NCI-H1417 treated with DMSO at 0.1 percent for 48 hours (cell line): ENCODE measurements at places on chromosomes 3 and 15.

DNA sequence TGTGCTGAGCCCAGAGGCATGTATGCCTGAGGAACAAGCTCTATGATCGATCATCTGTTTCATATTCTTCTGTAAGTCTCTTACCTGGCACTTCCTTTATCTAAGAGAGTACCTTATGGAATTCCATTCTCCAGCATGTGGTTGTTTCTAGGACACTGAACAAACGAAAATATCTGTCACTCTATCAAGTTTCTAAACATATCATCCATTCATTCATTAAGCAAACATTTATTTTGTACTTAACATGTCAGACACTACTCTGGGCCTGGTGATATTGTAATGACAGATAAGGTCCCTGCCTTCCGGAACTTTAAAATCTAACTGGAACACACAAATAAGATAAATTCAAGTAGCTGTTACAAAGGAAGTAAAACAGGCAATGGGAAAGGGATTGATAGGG is 477.1 kb downstream of the IGSF11 start:
- DNase-seq, result no peak

DNA sequence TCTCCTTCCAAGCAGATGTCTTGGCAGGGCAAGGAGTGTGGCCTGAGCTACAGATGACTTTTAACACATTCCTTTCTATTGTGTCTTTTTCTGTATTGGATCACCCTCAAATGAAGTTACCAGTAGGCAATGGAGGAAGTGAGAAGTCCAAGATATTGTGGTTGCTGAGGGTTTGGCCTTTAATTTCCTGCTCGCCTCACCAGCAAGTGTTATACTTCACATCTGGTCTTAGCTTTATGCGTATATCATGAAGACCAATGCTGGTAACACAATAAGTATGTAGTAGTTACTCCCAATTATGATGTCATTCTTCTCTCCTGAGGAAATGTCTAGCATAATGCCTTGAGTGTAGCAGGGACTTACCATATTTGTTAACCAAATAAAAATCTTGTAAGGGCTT is 179.9 kb downstream of the ZIC1 start:
- no peak for DNase-seq

- DNase-seq, result no peak
These were observed 187.2 kb downstream of the SHQ1 start for GRCh38 chr3:72661115-72661457.

DNA sequence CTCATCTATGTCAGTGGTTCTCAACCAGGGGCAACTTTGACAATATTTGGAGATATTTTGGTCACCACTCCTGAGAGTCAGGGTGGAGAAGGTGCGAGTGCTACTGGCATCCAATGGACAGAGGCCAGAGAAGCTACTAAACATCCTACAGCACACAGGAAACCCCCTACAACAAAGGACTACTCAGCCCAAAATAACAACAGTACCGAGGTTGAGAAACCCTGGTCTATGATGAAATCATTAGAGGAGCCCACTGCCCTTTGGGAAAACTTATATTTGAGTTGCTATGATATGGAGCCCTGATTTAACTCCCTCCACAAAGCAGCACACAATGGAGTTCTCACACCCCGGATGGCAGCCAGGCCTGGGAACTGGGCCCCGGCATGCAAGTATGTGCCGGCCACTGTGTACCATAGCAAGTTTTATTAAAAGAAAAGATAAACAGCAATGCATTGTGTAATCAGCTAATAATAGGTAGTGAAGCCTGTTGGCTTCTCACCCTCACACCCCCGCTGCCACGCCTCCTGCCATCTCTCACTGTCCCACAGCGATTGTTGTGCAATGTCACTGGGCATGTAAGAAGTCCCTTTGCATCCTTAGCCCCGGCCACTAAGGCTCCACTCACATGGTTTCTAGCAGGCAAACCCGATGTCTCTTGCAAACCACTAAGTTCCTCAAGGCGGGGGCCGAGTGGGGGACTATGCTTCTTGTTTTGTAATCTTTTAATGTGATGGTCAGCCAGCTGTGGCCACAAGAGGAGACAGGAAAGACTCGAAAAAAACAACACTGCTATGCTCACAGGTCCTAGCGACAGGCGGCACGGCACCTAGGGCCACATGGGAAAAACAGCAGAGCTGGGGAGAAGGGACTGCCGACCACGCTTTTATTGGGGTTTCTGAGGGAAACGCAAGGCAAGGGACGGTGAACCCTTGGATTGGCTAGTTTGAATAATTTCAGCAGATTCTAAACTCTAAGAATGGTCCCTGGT is 110.0 kb downstream of the AQP9 start:
- DNase-seq, result no peak
